ENCODE measurements at places on chromosomes 1 and 21.

GRCh38 chr1:108130794-108131193 is 69.3 kb downstream of the SLC25A24 start:
- DNase-seq: no peak

DNA sequence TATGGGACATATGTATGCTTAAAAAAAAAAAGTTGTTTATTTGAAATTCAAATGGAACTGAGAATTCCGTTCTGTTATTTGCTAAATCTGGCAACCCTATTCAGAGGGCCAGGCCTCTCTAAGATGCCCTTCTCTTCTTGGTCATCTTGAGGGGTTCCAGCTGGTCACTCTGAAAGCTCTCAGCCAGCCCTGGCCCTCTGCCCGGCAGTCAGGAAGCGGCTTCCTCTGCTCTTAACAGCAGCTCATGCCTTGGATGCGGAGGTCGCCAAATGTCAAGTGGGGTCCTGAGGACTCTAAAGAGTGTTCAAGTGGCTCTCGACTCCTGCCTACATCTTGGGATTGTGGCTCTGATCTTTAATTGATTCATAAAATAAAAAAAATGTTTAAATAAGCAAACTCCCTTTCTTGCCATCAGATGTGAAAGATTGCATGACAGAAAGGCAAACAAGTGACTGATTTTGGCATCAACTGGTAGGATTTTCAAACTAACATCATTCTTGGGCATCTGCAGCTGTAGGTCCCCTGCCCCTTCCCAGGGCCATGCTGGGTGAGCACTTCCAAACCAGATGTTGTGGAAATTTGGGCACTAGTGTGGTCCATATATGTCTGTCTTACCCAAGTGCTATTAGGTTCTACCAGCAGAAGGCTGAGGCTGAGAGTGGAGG is 130.8 kb downstream of the PRDM2 start:
- DNase-seq: no peak

GRCh38 chr1:47161298-47162040 is 24.2 kb downstream of the CYP4A22 start:
- no peak for DNase-seq

DNA sequence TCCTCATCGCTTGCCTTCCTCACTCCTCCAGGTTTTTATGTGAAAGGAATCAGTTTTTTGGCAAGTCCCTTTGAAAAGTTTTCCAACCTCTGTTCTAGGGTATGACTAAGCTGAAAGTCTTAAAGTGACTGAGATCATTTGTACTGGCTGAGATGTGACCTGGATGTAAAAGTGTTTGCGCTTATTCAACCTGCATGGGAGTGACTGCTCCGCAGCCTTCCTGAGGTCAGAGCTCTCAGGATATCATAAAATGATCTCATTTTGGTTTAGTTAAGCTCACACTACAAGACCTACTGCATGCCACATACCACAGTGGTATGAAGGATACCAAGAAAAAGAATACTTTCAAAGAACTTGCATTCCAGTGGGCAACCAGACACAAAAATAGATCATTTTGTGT is 29.8 kb upstream of the TADA1 start:
- no peak for DNase-seq

- no peak for DNase-seq
Observed at GRCh38 chr1:204571128-204571527, 54.9 kb downstream of the MDM4 start.

- peak; percentile 1 for DNase-seq
Observed at GRCh38 chr1:46190539-46190938, 7.7 kb downstream of the POMGNT1 start.

- DNase-seq: no peak
Observed at GRCh38 chr1:48026275-48026674, 29.1 kb upstream of the TRABD2B start.

- DNase-seq: no peak
Observed at GRCh38 chr1:15353839-15354579, 55.7 kb upstream of the EFHD2 start.

DNA sequence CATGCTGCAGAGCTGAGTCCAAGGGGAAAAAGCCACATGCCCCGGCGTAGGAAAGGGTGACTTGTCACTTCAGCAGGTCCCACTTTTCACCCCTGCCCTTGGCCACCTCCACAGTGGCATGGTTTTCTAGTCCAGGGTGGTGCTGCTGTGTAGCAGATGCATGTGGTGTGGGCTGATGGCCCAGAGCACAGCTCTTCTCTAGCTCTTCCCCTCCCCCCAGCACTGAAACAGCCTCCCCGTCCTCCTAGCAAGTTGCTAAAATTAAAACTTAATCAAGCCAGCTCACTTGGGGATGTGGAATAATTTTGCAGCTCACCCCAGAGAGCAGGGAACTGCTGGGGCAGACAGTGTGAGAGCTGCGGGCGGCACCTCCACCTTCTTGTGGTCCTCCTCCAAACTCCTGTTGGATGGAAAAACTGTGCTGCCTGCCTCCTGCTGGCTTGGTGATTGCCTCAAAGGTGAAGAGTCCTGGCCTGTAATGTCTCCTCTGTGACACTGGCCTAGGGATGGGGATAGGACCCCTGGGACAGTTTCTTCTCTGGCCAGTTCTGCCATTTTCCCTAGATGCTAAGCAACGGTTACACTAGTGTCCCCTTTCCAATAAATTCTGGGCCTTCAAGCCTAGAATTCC is 91.6 kb downstream of the RNF220 start:
- DNase-seq: no peak

DNA sequence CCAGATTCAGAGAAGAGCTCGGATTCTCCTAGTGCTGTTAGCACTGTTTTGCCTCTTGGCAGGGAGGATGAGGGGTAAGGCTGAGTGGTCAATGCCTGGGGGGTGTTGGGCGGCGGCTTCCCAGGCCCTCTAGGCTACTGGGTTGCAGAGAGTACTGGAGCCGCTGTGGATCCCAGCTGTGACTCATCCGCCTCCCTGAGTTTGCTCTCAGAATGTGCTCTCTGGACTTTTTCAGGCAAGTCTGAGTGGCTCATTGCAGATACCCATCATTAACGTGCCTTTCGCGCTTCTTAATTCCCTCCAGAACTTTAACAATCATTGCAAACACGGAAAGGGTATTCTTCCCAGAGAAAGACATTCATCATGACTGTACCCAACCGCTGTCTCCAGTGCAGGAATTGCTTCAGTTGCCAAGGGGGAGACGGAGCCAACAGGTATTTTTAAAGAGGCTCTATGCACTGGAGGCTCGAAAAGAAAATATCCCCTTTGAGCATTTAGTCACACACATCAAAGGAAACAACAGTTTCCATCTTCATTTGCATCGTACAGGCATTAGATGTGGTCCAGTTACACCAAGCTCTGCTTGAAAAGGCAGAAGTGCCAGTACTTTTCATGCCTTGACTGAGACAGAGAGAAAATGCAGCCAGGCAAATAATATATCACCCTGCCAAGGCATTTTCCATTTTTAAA is 14.4 kb upstream of the CAMTA1 start:
- no peak for DNase-seq

DNA sequence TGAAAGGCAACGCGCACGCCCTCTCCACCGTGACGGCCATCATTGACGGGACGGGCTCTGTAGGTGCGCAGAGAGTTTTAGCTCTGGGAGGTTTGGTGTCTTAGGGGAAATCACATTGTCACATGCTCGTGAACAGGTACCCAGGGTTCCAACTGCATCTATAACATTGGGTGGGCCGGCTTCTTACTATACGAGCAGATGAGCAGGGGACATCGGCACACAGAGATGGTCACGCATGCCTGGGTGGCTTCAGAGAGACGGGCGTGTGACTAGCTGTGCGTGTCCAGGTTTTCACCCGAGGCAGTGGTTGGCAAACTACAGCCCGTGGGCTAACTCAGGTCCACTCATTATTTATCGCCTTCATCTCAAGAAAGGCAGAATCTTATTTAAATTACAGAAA is 54.7 kb downstream of the SLC37A1 start:
- no peak for DNase-seq

- DNase-seq: no peak
Observed at GRCh38 chr1:53888681-53889080, 916 bp downstream of the YIPF1 start.

DNA sequence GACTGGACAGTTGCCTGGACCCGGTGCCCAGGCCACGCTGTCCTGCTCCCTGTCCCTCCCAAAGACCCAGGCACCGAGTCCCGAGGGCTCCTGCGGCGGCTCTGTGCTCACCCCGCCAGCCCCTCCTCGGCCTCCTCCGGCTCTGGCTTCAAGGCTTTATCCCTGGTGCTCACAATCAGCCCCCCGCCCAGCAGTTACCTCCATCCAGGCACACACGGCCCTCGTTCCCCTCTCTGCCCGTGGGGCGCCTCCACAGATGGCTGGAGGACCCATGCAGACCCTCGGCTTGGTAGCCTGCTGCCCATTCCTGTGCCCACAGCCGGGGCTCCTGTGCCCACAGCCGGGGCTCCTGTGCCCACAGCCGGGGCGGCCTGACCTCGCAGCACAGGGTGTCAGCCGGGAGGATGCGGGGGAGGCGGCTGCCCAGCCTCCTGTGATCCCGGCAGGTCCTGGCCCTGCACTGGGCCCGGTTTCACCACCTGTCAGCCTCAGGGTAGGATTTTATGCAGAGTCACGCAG is 52.3 kb upstream of the COL18A1 start:
- DNase-seq: no peak

DNA sequence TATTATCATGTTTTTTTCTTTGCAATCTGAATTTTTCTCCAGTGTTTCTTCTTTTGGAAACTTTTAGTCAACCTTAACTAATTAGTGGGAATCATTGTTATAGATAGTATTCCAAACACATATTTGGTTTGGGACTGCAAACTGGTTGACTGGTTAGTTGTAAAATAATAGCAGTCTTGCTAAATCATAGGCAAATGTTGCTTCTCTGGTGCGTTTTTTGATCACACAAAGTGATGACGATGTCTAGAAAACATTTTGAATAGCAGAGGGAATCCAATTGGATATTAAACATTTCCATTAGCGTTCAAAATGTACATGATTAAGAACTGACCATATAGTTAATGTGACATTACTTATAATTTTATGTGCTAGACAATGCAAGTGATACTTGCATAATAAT is 4.5 kb downstream of the DNAJB4 start:
- DNase-seq: no peak

GRCh38 chr1:98437011-98437410 is 224.5 kb upstream of the SNX7 start:
- no peak for DNase-seq

GRCh38 chr1:178489399-178489798 is 7.4 kb downstream of the CLEC20A start:
- DNase-seq: no peak

DNA sequence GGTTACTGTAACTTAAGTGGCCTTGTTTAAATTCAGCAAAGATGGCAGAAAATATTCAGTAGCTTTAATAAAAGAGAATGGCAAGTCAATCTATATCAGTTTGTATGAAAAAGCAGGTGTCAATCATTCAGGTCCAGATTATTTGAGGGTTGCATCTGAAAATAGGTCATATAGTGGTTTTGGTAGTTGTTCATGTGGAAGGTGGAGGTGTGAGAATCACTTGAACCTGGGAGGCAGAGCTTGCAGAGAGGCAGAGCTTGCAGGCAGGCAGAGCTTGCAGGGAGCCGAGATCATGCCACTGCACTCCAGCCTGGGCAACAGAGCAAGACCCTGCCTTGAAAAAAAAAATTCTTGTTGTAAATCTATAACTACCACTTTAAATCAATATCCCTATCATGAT is 88.6 kb downstream of the ZSWIM5 start:
- DNase-seq: no peak

DNA sequence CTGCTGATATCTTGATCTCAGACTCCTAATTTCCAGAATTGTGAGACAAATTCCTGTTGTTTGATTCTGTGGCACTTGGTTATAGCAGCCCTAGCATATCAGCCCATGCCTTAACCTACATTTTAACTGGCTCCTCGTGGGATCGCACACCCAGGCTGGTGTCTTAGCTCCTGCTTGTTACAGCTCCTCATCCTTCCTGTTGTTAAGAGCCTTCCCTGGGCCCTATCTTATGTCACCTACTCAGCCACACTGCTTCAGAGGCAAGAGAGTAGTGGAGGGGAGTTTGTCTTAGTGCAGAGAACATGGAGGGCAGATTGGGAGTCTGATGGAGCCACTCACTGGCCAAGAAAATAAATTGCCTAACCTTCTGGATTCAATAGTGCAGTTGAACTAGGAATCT is 131.0 kb downstream of the ROR1 start:
- DNase-seq: no peak

GRCh38 chr1:180954005-180954800 is 41.5 kb downstream of the KIAA1614 start:
- DNase-seq: peak; percentile 73

GRCh38 chr21:46559291-46559983 is 45.4 kb downstream of the S100B start:
- no peak for DNase-seq

GRCh38 chr1:111275780-111276433 is 14.7 kb upstream of the CHIA start:
- no peak for DNase-seq

All from GM12892 (cell line).